Activated naive CD4-positive, alpha-beta T cell treated with Interleukin-2 at 50 U/mL for 16 hours (primary cell): ENCODE measurements at places on chromosomes 11 and 22.

DNA sequence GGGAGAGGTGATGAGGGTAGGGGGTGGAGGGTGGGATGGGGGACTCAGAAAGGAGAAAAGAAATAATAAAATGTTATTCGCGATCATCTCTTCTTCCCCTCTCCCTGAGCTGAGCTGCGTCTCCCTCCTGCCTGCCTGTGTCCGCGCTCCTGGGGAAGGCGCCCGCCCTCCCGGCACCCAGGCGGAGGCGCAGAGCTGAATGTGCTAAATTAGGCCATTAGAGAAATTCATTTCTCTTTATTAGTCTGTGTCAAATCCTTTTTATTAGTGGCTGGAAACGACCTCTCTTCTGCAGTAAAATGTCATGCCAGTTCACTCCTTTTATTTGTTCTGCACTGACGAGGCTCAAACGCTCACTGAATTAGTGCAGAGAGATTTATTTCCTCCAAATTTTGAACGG lies 116.1 kb downstream of the FEZ1 start:
- no peak for DNase-seq

DNA sequence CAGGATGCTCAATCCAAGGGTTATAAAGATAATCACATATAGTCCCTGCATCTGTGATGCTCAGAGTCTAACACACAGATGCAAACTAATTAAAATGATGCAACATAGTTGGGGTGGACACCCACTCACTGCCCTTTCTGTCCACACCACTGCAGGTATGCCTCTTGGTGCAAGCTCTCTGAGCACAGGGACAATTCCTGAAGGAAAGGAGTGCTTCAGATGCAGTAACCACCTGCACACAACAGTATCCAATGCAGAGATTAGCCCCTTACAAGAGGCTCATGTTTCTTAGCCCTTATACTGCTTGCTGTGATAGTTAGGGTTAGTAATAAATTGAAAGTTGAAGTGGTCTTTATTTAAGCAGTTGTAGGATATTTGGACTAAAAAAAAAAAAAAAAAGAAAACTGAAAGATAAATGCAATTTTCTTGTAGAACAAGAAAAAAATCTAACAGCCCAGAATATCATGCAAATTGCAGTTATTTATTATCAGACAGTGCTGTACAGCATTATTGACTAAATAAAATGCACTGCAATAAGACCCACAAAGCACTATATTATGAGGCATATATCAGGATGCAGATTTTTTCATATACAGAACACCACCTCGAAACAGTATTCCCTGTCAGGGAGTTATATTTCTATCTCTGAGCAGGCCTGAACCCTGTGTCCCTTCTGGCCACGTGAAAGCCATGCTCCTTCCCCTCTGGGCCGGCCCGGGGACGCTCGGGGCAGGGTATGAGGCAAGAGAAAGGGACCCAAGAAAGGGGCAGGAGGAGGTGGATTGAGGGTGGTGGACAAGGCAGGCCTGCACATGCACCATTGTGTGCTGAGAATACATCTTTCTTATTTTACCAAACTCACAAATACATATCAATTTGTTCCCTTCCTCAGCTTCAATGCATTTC lies 260.2 kb downstream of the OPCML start:
- DNase-seq, result no peak

- DNase-seq, result no peak
Observed at GRCh38 chr11:113627946-113628345, 78.2 kb downstream of the TMPRSS5 start.

GRCh38 chr11:64340671-64341335 lies 799 bp downstream of the CCDC88B start:
- DNase-seq, result peak; percentile 76

DNA sequence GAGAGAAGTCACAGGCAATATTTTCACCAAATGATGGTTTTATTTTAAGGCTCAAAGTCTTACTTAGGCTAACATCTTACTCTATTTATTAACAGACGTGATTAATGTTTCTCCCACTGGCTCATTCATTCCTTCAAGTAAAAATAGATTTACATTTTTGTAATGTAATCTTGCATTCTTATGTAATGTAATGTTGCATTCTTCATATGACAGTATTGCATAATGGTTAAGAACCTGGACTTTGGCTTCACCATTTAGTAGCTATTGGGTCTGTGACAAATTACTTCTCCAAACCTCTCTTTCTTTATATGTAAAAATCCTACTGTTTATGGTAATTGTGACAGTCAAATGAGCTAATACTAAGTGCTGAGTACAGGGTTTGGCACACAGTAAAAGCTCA lies 3.3 kb upstream of the DIXDC1 start:
- no peak for DNase-seq

DNA sequence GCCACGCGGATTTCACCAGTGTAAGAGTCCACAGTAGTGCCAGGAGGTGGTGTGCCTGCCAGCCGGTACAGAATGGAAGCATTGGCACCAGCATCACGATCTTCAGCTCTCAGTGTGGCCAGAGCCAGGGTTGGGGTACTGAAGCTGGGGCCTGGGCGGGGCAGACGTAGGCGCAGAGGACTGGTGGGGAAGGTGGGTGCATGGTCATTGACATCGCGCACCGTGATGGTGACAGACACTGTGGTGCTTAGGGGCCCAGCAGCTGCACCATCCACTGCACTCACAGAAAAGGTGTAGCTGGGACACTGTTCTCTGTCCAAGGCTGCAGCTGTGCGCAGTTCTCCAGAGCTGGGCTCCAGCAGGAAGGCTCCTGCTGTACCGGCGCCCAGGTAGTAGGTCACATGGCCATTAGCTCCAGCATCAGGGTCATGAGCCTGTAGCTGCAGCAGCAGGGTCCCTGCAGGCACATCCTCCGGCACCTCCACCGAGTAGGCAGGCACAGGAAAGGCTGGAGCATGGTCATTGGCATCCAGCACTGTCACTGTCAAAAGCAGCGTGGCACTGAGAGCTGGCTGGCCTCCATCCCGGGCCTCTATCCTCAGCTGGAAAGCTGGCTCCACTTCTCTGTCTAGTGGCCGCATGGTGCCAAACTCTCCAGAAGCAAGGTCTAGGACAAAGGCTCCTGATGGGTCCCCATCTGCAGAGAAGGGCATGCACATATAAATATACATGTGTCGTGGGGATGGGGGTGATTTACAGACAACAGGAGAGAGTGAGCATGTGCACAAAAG lies 7.9 kb upstream of the TPP1 start:
- no peak for DNase-seq

DNA sequence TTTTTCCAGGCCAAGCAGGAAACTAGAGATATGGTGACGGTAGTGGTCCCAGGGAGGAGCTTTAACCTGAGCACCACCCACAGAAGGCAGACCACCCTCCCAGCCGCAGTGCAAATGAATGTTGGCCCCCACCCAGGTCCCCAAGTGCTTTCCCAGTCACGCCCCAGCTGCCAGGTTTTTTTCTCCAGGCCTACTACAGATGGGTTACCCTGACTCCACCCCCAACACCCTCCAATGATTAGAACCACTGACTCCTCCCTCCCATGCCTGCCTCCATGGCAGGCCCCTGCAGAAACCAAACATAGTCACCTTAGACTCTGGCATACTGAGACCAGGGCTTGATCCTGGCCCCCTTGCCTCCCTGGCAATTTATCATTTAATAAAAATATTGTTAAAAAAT lies 58.7 kb upstream of the CHST1 start:
- no peak for DNase-seq

GRCh38 chr11:44036811-44037657 lies 10.7 kb upstream of the ACCSL start:
- DNase-seq, result peak; percentile 11

DNA sequence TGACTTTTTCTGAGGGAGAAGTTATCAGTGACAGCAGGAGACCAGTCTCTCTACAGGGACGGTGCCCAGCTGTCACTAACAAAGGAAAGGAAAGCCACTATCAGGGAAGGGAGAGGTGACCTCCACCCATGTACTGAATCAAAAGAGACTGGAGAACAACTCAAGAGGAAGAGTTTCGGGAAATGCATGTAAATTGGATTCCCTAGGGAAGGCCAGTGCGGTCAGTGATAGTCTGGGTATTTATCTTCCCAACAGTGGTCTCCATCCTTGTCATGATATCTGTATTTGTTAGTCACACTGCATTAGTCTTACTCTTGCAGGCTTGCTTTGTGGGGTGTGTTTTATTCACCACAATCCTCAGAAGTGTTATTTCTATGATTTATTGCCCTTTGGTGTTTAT lies 193.4 kb upstream of the KIRREL3 start:
- DNase-seq, result no peak

DNA sequence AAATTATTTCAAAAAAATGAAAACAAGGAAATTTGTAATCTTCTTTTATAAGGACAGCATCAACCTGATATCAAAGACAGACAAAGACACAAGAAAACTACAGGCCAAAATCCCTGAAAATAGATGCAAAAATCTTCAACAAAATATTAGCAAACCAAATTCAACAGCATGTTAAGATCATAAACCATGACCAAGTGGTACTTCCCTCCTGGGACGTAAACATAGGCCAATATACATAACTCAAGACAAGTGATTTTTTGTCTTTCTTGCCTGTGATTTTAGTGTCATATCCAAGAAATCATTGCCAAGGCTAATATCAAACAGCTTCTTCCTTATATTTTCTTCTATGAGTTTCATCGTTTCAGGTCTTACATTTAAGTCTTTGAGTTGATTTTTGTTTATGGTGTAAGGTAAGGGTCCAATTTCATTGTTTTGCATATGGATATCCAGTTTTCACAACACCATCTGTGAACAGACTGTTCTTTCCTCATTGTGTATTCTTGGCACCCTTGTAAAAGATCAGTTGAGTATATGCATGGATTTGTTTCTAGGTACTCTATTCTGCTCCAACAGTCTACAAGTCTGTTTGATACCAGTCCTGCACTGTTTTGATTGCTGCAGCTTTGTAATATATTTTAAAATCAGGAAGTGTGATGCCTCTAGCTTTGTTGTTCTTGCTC lies 50.0 kb downstream of the SBF2 start:
- DNase-seq, result no peak

GRCh38 chr11:117870103-117870952 lies 6.1 kb downstream of the FXYD6 start:
- no peak for DNase-seq

DNA sequence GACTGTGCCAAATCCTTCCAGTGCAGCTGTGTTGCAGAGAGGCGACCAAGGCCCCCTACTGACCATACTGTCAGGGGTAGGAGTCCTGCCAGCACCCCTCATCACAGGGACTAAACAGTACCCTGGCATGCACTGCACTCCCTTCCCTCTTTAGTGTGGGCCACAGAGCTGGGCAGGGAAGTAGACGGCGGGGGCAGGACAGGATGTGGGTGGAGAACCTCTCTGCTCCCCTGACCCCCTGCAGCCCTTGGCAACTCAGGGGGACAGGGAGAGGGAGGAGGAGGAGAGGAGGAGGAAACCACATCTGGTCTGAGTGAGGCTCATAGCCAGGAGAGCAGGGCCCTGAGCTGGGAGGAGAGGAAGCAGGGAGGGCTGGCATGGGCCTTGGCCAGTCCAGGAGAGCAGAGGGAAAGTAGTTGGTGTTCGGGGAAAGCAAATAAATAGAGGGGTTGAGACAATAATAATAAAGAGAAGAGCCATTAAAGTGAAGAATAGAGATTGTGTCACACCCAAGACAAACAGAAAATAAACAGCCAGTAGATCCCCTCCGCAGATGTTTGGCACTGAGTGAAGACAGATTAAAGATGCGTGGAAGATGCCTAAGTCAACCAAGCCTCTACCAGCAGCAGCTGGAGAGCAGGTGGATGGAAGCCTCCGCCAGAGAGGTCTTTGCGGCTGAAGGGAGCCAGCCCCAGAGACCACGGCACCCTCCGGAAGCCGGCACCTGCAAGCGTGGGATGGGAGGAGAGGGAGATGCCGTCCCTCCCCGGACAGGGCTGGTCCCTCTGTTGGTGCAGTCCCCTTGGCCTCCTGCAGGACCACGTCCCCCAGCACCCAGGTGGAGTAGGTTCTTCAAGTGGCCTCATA lies 61.5 kb downstream of the RPUSD4 start:
- no peak for DNase-seq

DNA sequence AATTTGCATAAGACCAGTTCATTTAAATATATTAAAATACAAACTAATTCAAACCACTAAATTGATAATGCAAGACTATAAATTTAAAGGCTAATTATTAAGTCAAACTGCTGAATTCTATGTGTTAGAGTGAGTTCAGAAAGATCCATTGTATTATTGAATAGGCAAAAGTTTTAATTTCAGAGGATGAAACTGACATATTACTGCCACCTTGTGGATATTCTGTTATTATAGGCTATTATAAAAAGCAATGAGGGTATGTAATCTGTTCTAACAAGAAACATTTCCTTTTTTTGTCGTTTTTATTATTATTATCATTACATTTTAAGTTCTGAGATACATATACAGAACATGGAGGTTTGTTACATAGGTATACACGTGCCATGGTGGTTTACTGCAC lies 20.9 kb upstream of the NAALAD2 start:
- DNase-seq, result no peak

- DNase-seq, result no peak
Observed at GRCh38 chr11:115347106-115347505, 157.1 kb downstream of the CADM1 start.

GRCh38 chr11:126059238-126059781 lies 3.4 kb downstream of the CDON start:
- DNase-seq, result no peak

DNA sequence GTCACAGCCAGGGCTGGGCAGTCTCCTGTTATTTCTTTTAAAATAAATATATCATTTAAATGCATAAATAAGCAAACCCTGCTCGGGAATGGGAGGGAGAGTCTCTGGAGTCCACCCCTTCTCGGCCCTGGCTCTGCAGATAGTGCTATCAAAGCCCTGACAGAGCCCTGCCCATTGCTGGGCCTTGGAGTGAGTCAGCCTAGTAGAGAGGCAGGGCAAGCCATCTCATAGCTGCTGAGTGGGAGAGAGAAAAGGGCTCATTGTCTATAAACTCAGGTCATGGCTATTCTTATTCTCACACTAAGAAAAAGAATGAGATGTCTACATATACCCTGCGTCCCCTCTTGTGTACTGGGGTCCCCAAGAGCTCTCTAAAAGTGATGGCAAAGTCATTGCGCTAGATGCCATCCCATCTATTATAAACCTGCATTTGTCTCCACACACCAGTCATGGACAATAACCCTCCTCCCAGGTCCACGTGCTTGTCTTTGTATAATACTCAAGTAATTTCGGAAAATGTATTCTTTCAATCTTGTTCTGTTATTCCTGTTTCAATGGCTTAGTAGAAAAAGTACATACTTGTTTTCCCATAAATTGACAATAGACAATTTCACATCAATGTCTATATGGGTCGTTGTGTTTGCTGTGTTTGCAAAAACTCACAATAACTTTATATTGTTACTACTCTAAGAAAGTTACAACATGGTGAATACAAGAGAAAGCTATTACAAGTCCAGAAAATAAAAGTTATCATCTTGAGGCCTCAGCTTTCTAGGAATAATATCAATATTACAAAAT lies 13.4 kb downstream of the OR51B4 start:
- no peak for DNase-seq

DNA sequence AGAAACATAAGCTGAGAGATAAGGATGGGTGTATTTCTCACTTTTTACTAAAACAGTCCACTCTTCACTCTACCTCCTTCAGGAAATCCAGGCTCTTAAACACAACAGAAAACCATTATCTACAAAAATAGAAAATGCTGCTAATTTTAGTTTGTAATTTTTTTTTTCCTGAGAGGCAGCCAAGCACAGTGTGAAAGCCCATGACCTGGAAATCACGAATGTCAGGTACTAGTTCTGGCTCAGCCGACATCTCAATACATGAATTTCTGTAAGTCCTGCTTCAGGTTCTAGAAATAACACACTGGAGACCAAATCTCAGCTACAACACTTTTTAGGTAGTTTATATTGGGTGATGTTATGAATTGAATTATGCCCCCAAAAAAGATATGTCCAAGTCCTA lies 308.9 kb downstream of the KCNA4 start:
- no peak for DNase-seq

GRCh38 chr11:70032943-70033710 lies 45.0 kb upstream of the ANO1 start:
- DNase-seq, result no peak
